ENCODE measurements at places on chromosomes 11 and 22.

DNA sequence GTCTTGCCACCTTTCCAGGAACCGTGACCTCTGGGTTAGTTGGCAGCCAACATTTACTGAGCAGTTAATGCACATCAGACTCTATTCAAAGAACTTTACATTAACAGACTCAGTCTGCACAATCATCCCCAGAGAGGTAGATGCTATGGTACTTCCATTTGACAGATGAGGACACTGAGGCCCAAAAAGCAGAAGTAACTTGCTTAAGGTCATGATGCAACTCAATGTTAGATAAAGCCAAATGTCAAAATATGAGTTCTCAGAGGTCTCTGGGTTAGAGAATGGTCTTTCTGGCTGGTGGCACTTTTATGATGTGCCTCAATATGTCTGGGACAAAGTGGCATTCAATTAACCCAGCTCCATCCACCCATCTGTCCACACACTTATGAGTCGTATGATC is 450.0 kb downstream of the MIAT start:
- no peak for DNase-seq

GRCh38 chr11:97702951-97703350 is 1313.1 kb downstream of the JRKL start:
- DNase-seq, result no peak

DNA sequence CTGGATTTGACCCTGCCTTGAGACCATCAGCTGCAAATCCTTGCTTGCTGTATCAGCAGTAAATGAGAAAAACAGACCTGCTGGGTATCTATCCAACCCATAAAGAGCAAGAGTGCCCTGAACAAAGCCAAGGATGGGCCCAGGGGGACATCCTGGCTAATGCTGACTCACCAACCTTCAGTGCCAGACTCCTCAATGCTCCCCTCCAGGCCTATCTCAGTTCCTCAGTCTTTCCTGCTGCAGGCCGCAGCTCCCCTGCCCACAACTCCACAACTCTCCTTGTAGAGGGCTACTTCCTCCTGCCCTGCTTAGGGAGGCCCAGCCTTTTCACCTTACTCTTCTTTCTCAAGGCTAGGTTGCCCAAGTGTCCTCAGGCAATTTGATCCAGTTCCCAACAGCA is 2.6 kb downstream of the LAMTOR1 start:
- DNase-seq, result no peak

DNA sequence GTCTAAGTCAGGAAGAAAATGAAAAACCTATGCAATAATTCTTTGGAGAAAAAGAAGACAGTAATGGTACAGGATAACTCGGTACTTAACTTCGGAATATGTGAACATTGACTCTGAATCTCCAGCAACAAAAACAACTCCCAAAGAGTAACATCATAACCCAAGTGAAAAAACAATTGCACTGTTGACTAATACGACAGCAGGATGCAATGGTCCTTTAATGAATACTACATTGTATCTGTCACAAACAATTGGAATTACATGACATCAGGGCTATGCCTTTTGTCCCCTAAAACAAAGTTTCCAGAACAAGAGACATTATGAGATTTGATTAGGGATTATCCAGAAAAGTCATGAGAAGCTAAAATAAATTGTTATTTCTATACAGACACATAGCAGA is 1065.9 kb downstream of the LRRC4C start:
- no peak for DNase-seq

- no peak for DNase-seq
Measured at GRCh38 chr11:43547889-43548381, 132.6 kb upstream of the HSD17B12 start.
